NCI-H1092 treated with DMSO at 0.1 percent for 48 hours (cell line): ENCODE measurements at places on chromosomes 11 and 22.
A peak's percentile ranks its signal among the peaks of the same experiment; 100 is the strongest.

DNA sequence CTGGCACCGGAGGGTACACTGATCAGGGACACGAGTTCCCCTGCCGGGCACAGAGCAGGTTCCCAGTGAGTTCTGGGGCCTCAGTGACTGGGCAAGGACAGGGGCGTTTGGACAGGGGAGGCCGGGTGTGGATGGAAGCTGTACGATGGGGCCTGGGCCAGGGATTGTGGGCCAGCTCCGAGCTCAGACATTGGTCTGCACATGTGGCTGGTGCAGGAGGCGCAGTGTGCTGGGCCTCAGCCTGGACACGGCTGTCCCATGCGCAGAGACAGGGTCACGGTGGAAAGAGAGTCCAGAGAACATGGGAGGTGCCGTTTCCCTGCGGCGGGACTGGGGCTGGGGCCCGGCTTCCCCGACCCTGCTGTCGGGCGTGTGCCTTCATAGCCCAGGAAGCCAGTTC, 60.7 kb downstream of the CDKN1C start:
- no peak for DNase-seq

DNA sequence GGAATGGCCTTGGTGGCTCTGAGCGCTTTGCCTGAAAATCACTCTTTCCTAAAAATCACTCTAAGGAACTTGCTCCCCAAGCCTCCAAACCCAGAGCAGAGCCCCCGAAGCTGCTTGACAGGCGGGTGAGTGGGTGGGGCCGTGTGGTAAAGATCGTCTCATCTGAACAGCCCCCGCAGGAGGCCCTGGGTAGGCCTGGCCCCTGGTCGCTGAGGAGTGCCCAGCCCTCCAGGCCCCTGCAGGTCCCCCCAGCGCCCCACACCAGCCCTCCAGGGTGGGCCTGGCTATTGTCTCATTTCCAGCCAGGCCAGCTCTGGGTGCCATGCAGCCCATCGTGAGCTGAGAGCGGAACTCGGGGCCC, 17.2 kb upstream of the PIM3 start:
- DNase-seq, result no peak

GRCh38 chr11:12243486-12243885, 133.1 kb downstream of the MICAL2 start:
- peak; percentile 83 for DNase-seq

GRCh38 chr11:70368961-70369360, 29.4 kb upstream of the CTTN start:
- no peak for DNase-seq

DNA sequence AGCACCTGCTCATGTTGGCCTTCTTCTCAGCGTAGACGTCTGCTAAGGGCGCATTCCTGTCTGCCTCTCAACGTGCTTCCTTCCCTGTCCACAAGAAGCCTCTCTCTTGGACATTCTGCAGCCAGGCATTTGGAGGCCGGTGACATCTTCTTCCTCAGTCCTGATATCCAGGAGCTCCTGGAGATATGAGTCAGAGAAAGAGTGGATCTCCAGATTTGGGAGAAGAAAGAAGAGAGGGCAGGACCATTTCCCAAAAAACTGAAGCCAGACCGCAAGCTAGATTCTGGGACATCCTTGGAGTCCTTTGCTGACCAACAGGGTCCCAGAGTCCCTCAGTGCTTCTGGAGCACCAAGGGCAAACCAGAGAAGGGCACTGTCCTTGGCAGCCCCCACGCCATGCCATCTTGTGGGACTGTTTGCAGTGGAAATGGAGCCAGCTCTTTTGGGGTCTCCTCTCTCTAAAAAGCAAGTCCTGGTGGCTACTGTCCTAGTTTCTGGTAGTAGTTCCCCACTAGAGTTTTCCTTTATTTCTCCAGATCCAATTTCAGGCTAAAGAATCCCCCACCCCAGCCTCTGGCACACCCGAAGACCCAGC, 36.1 kb upstream of the SYT13 start:
- no peak for DNase-seq

- peak; percentile 33 for DNase-seq
Measured at GRCh38 chr11:46916286-46917108, 1.9 kb downstream of the LRP4 start.

DNA sequence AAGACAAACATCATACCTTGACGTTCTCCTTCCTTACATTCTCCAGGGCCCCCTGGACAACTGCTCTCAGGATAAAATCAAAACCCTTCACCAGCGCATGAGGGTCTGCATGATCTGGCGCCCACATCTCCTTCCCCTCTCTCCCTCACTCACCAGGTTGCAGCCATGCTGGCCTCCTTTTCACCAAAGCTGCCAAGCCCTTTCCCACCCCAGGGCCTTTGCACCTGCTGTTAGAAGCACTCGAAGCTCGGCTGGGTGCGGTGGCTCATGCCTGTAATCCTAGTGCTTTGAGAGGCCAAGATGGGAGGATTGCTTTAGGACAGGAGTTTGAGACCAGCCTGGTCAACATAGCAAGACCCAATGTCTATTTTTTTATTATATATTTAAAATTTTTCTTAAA, 56.1 kb upstream of the NUP50 start:
- DNase-seq, result no peak
